ENCODE measurements at places on chromosomes 16 and 17.

GRCh38 chr17:38428643-38429371 is 543 bp downstream of the ARHGAP23 start:
- DNase-seq = no peak

DNA sequence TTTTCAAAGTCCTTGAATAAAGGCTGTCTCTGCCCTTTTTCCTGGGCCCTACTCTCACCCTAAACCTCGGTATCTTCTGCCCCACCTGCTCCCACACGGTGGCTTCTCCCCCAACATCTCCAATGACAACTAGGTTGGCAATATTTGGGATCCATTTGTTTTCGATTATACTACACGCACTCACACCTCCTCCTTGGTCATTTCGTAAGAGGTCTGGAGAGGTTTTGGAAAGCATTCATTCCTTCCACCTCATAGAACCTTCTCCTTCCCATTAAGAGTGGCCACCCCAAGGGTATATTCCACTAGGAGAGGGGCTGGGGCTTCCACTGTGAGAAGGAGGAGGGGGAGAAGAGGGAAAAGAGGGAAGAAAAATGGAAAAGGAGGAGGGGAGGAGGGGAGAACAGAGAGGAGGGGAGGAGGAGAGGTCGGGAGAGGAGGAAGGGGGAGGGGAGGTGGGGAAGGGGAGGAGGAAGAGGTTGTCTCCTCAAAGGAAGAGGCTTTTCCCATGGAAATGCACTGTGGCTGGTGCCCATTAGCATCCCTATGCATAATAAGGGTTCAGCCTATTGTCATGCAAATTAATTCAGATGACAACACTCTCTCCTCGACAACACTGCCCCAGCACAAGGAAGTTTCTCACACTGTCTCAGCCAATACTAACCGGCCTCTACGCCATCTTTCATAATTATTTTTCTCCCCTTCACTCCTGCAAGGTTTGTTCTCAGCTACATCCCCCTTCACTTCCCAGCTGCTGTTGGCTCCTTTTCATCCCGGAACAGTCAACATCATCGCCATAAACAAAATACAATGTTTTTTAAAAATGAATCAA is 30.0 kb downstream of the SOX9 start:
- no peak for DNase-seq

DNA sequence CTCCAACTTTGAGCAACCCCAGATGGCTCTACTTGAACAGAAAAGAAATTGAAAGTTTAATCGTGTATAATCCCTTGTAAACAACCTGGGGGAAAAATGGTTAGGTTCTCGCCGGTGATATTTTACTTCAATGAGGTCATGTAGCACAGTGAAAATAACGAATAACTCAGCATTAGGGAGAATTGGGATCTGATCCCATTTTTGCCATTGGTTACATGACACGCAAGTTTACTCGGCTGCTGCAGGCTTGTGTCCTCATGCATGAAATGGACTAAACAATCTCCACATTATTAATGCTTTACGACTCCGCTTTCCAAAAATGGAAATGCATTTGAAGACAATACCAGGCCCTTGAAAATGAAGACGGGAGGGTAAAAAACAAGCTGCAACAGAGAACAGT is 45.5 kb upstream of the LRRC37A3 start:
- DNase-seq = no peak

DNA sequence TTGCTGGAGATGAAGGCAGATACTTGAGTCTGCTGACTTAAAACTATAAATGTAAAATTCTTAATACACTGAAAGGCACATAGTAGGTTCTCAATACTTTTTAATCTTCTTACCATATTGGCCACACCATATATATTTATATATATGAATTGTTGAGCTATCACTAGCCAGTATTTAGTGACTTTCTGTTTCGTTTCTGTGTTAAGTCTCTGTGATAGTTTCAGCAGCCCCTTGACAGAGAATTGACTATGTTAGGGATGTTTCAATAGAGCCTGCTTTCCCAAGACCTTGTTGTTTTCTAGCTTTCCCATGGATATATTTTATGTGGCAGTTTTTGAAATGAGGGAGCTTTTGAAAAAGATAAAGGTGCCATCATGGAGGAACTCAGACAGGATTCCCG is 206.5 kb upstream of the GOT2 start:
- DNase-seq = no peak

GRCh38 chr16:85910854-85911247 is 11.9 kb downstream of the IRF8 start:
- no peak for DNase-seq

DNA sequence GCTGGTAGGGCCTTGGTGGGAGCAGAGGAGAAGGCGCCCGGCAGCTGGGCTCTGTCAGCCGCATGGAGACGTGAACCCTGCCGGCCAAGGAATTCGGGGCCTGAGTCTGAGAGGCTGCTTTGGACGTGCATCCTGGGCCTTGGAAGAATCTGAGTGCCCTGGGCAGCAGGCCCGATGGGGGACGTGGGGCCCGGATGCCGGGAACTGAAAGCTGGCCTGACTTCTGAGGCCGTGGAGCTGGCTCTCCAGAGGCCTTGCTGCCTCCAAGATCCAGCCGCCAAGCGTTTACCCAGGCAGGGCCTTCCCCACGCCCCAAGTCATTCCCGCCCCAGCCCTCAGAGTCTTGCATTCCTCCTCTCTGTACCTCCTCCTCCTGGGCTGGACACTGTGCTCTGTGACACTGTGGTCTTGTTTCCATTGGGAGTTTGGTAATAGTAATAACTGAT is 37.2 kb downstream of the NKD1 start:
- no peak for DNase-seq

DNA sequence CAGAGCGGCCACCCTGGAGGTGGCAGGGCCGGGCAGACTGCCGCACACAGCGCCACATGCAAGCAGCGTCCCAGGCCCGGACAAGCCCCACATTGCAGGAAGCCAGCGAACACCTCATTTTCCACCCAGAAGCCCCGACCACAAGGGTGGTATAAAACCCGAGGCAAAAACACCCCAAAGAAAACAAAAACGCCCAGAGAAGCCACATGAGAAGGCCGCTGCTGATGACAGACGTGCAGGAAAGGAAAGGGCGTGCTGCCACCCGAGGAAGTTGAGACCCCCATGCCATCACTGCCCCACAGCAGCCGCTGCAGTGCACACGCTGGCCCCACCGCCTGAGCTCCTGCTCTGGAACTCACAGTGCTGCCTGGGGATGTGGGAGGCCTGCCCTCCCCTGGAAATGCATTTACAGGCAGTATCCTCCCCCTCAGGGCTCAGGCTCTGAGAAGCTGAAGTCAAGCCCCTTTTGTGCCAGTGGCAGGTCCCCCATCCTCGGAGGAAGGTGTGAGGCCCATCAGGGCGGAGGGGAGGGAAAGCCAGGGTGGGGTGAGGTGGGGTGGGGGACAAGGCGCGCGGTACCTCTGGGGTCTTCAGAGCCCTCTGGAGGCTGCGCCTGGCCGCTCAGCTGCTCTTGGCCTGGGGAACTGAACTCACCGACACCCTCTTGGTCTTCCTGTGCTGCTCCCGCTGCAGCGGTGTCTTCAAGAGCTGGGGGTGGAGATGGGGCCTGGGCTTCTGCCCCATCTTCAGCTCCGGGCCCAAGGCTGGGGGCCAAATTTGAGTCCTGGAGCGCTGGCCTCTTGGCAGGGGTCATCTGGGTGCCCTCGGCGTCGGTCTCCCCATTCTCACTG is 62.0 kb downstream of the IL21R start:
- DNase-seq = no peak

GRCh38 chr16:66154801-66155200 is 211.7 kb upstream of the CDH5 start:
- DNase-seq = no peak

- DNase-seq = no peak
These were observed 9.2 kb downstream of the SLC38A10 start for GRCh38 chr17:81285894-81286293.

DNA sequence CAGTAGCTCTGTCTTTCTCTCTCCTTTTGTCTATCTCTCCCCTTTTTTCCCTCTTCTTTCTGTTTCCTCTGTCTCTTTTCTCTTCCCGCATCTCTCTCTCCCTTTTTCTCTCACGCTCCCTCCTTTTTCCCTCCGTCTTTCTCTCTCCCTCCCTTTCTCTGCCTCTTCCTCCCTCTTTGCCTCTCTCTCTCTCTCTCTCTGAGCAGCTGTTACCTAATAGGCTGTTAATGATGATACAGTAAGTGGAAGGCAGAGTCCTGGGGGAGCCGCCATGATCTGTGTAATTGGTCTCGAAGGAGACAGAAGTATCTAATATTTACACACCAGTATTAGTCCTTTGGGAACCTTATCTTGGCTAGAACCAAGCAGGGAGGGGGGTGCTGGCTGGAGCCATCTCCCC is 136.1 kb upstream of the CIBAR2 start:
- no peak for DNase-seq

DNA sequence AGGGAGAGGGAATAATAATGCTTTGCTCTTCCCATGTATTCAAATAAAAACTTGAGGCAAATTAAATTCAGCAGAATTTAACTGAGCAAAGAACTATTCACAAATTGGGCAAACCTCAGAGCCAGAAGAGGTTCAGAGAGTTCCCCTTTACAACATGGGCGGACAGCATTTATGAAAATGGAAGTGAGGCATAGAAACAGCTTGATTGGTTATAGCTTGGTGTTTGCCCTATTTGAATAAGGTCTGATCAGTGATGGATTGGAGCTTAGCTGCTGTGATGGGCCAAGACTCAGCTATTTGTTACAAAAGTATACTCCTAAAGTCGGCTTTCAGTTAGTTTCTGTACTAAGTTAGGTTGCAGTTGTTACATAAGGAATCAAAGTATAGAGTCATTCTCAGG is 63.0 kb downstream of the TMEM100 start:
- DNase-seq = no peak

DNA sequence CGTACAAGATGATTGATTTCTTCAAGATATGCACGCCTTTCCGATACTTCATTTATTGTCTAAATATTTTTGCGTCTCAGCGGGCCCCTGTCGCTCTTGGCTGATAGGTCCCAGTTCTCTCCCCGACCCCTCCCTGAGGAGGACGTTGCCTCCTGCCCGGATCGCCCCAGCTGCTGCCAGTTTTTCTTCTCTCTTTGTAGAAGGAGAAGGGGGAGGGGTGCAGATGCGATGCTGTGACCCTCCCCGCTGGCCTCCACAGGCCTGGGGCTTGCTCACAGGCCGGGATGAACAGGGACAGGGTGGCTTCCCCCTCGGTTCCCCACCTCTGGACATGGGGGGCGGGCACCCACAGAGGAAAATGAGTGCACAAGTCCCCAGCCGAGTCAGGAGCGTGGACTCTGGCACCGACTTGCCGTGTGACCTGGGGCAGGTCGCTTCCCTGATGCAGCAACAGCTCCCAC is 53.6 kb upstream of the ZC3H18 start:
- no peak for DNase-seq

DNA sequence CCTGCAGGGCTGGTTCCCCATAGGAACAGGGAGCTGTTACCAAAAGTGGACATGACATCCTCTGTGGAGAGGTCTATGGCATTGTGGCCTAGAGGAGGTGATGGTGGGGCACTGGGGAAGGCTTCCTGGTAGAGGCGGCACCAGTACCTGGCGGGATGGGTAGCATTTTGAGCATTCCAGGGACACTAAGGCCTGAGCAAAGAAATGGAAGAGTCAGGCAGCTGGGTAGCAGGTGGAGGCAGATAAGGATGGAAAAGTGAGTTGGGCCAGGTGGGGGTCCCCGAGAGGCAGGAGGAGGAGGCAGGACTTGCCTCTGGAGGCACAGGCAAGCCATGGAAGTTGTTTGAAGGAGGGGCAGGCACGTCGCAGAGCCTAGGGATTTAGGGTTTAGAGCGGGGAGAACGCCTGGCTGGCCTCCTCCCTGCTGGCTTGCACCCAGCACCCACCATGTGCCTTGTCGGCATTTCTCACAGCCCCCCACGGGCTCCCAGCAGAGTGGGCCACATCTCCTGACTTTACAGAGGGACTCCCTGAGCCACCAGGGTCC is 5.1 kb upstream of the ADCY7 start:
- DNase-seq = no peak

GRCh38 chr17:2053380-2054261 is 1.3 kb upstream of the HIC1 start:
- DNase-seq = peak; percentile 80

- no peak for DNase-seq
These were observed 5.3 kb downstream of the ARHGAP17 start for GRCh38 chr16:25009822-25010221.

DNA sequence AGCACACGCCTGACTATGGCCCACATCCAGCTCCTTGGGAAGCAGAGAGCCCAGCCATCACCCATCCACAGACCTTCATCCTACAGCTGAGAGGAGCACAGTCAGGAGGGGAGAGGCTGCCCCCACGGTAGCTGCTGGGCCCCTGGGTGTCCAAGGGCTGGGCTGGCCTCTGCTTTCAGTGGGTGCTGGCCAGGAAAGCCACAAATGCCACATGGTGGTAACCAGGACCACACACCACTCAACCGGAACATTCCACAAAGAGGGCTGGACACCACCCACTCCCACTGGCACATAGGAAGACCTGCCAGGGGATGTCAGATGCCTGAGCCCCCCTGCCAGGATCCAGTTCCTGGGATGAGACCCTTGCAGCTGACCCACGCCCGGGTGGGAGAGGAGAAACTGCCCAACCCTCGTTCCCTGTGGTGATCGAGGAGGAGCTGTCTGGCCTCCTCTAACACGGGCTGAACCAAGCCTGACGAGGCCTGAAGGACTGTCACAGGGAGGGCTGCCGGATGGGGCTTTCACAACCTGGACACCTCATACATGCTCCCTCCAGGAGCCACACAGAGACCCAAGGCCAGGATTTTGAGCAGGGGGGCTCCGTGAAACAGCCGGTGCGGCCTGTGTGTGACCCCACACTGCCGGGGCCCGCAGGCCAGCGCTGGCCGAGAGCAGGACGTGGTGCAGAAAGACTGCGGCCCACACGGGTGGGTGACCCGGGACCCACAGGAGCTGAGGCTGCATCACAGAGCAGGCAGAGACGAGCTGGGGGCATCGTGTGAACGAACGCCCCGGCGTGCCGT is 30.7 kb downstream of the PIEZO1 start:
- no peak for DNase-seq

- DNase-seq = no peak
These were observed 58.1 kb downstream of the ACTG1 start for GRCh38 chr17:81454473-81454872.

DNA sequence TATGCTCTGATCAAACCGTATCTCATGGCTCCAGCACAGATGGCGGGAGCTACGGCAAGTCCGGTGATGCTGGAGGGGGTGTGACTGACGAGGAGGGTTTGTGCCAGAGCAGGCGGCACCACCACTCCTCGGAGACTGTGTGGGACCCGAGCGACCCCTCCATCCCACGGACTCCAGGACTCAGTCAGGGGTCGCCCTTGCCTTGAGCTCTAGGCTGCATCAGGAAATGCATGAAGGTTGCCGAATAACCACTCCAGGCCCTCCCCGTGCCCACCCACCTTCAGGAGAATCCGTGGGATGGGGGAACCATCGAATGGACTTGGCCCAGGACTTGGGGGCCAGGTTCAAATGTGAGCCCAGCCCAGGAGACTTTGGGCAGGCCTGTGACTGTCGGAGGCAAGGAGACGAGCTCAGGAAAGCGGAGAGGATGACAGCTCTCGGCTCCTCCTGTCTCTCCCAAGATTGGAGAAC is 60.2 kb upstream of the ZNF469 start:
- no peak for DNase-seq

All from activated T-cell treated with anti-CD3 and anti-CD28 coated beads for 48 hours (primary cell).